IPS DF 6.9 (cell line): ENCODE measurements at places on chromosomes 1 and 21.

DNA sequence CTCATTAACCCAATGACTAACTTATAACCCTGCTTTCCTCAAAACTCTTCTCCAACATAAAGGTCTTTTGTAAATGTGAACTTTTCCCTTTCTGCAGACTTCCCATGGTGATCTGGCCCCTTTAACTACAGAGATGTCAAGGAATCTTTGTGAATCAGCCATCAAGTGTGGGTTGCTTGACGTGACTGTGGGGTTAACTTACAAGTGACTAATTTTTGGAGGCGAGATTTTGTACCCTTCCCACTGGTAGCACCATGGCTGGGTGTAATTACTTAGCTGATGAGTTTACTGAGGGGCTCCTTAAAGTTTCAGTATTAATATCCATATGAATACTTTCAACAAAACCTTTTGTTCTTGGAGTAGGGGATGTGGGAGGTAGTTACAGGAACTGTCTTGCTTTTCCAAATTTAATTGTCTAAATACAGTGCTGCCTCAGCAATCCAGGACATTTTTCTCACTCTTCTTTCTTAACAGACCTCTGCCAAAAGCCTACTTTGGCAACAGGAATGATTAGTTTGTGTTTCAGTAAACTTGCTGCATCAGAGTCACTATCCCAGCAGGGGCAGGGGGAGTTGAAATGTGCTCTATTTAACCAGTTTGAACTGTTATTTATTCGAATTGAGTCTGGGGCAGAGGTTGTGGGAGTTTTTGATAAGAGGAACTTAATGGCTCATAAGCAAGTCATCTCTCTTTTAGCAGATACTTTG lies 217.3 kb upstream of the FGGY start:
- no peak for DNase-seq

DNA sequence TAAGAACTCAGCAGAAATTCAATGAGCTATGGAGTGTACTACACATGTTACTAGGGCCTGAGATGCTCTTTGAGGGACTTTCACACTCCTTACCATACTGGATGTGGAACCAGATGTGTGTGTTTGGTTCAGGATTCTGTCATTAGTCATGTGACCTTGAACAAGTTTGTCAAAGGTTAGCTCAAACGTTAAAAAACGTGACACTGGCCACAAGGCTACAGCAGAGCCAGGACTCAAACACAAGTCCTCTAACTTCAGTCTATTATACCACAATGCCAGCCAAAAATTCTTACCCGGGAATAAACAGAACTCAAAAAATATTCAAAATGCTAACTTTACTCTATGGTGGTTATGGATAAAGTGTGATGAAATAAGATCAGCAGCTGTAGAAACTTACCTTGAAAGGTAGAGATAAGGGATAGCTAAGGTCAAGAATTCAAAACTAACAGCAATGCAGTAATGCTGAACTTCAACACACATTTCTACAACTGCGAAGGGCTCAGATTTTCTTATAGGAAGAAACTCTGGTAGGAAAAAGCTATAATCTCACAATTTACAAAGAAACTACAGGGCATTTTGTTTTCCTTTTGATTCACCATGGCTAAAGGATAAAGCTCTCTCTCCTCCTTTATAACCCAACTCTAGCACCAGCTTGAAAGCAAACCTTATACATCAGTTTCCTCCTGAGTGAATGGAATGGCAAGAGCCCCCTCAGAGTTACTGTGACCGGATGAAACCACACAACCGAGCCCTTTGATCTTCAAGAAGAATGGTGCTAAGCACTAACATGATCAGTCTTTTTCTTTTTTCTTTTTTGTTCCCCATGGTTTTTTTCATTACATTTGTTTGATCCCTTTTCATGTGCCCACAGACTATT lies 233.9 kb downstream of the SLC45A1 start:
- DNase-seq: no peak

- no peak for DNase-seq
Observed at GRCh38 chr1:223763251-223763650, 50.9 kb downstream of the CAPN2 start.

DNA sequence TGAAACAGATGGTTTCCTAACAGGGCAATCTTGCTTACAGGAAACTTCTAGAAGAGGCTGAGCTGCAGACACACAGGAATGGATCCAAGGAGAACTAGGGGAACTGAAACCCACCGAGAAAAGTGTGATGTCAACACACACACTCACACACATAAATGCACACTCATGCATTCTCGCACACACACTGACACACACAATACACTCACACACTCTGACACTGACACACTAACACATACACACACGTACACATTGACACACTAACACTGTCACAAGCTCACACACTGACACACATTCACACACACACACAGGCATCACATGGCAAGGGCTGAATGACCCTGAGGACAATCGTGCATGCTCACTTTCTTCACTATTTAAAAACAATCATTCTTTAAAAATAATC lies 142.7 kb downstream of the NPHP4 start:
- no peak for DNase-seq

DNA sequence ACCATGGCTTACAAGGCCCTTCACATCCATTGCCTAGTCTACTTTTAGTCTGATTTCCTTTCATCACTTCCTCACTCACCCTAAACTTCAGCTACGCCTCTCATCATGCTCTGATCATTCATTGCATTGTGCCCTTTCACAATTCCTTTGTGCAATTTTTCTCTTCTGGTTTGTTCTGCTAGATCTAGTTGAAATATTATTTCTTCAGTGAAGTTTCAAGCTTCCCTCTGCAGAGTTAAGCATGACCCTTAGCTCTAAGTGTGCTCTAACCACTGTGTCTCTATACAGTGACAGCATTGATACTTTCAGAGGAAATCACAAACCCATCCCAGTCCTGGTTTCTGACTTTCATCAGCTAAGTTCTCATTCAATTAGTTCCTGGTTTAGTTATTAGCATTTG lies 166.1 kb downstream of the PLA2G4A start:
- DNase-seq: no peak

DNA sequence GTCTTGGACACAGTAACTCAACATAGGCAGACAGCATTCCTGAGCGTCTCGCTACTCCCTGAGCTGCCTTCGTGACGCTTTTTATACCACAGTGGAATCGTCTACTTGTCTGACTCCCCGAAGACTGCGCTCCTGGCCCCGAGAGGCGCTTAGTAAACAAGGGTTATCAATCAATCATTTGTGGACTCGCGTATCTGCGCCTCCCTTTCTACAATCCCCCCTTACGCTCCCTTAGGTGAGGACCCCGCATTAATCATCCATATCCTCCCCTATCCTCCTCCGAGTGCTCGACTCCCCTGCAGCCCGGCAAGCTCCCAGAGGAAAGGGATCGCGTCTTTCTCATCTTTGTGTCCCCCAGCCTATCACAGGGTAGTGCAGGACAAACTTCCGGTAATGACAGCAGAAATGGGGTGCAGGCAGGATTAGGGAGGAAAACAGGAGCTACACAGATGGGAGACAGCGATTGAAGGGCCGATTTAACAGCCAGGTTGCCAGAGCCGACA lies 522 bp downstream of the TMEM59 start:
- no peak for DNase-seq

GRCh38 chr1:13797397-13797796 lies 97.4 kb downstream of the PRDM2 start:
- DNase-seq: no peak

GRCh38 chr1:58773406-58773840 lies 10.4 kb downstream of the JUN start:
- DNase-seq: no peak
